ENCODE measurements at places on chromosomes 4 and X.

GRCh38 chr4:951594-952468 lies 19.6 kb downstream of the TMEM175 start:
- no peak for DNase-seq

GRCh38 chr4:42955746-42956505 lies 63.4 kb downstream of the GRXCR1 start:
- no peak for DNase-seq

- no peak for DNase-seq
Measured at GRCh38 chr4:120017939-120018692, 48.5 kb downstream of the MAD2L1 start.

GRCh38 chr4:98648602-98649001 lies 9.8 kb downstream of the TSPAN5 start:
- DNase-seq: no peak

DNA sequence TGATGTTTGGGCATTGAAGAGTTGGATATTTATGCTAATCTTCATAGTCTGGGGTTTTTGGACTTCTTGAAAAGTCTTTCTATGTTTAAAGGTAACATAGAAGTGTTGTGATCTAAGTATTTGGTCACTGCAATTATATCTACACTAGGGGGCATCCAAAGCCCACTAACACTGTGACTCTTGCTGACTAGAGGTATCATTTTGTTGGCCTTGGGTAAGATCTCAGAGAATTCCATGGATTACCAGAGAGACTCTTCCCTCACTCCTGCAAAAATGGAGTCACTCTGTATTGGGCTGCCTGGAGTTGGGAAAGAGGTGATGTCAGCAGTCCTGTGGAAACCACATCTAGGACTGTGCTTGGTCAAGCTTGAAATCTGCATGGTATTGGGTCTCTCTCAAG lies 1077.6 kb downstream of the FAM133A start:
- DNase-seq: no peak

DNA sequence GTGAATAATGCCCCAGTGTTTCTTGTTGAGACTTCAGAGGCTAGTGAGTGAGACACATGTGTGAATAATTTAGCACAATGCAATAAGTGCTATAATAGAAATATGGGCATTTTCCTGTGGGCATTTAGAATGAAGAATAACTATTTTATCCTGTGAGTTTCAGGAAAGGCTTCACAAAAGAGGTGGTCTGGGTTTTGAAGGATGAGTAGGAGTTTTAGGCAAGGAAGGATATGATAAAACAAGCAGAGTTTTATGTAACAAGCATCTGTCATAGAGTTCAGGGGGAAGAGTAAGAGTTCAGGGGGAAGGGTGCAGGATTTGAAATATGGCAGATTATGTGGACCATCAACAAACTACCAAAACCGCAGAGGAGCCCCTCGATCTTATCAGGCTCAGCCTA lies 529.2 kb downstream of the INPP4B start:
- DNase-seq: no peak

- DNase-seq: no peak
Measured at GRCh38 chr4:118969359-118969758, 80.7 kb downstream of the SYNPO2 start.

DNA sequence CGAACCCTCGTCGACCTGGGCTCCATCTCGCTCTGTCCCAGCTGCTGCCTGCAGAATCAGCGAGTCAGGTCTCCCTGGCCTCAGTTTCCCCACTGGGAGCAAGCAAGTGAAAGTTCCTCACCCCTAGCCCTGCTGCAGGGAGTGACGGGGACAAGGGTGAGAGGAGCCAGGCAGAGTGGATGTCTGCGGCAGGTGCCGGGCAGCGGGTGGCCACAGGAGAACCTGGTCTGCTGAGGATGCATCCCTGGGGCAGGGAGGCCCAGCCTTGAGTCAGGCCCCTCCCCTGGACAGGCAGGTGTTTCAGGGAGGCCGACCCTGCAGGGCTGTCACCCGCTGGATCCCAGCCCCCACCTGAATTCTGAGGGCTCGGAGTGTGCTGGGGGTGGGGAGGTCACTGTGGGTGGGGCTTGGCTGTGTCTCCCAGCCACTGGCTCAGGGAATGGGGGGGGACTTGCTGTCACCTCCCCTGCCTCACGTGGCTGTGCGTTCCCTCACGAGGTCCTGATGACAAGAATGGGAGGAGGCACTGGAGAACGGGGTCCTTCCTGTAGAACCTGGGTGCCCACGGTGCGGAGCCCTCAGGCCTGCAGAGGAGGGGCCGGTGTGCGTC lies 33.2 kb downstream of the LRPAP1 start:
- no peak for DNase-seq

DNA sequence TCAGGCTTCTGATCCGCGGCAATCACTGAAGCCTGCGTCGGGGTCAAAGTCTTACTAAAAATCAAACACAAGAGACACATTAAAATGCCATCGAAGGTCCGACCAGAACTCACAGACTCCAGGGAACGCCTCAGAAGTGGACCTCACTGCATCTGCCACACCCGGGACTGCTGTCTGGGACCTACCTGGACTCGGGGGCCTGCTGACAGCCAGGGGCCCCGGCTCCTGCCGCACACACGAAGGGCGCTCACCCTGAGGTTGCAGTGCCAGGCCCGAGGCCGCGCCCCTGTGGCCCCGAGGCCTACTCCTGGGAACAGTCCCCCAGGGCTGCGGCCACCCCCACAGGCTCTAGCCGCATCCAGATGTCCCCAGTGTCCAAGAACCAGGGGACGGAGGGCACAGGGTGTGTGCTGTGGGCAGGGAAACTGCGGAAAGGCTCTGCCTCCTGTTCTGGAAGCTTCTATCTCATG lies 7.4 kb downstream of the CTBP1 start:
- DNase-seq: no peak

GRCh38 chr4:173211838-173212237 lies 43.2 kb downstream of the GALNT7 start:
- DNase-seq: no peak

DNA sequence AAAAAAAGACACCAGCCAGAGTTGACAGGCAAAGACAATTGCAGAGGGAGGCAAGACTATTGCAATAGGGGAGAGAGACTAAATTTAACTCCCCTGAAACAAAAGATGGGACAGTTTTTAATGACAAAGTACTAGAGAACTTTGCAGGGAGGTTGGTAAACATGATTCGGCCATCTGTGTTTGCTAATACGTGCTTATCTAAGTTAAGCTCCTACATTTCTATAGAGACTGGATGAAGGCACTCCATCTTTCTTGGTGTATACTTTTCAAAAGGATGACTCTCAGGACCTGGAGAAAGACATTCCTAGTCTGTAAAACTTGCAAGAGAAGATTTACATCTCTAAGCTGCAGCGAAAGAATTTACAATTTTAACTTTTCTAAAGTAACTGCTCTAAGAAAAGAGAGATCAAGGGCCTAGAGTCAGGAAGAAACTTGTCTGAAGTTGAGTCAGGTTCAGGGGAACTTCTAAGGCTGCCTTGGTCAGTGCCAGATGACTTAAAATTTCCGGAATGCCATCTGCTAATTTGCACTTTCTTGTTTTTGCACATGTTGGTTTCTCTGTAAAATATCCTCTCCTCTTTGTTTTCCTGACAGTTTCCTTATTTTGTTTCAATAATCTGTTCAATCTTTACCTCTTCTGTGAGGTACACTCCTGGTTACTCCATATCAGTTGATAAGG lies 10.6 kb downstream of the ADAM29 start:
- DNase-seq: no peak

DNA sequence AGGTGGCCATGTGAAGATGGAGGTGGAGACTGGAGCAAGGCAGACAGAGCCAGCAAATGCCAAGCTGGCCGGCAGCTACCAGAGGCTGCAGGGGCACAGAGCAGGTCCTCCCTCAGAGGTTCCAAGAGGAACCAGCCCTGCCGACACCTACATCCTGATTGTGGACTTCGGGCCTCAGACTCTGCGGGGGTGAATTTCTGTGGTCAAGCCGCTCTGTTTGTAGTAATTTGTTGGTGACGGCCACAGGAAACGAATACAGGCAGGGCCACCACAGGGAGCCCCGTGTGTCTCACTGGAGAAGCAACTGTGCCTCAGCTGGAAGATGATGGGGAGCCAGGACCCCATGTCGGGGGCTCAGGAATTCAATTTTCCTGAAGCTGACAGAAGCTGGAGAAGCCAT lies 28.3 kb downstream of the ZFYVE28 start:
- no peak for DNase-seq

GRCh38 chrX:19075754-19076153 lies 46.5 kb downstream of the ADGRG2 start:
- DNase-seq: no peak

- no peak for DNase-seq
Measured at GRCh38 chrX:88865634-88866033, 118.6 kb downstream of the CPXCR1 start.
